ENCODE measurements at places on chromosomes 2 and 18.

DNA sequence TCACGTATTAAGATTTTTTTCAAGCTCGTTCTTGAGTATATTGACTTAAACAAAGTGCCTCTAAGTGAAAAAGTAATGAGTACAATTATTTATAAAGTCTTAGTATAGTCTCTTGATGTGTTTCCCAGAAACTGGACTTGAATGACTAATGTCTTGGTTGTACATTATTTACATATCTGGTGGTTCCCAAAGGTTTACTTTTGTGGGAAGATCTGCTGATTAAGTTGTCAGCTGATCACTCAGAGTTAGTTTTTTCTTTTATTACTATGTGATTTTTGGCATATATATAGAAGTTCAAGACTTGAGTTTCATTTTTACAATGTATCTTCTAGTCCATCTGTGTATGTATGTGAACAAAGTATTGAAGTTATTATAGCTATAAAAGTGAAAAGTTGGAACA, 29.5 kb downstream of the RNF144A start:
- peak; percentile 68 for DNase-seq

- DNase-seq, result no peak
Measured at GRCh38 chr2:96171831-96172230, 26.6 kb upstream of the DUSP2 start.

- DNase-seq, result no peak
Measured at GRCh38 chr2:202049840-202050239, 16.2 kb downstream of the FZD7 start.

DNA sequence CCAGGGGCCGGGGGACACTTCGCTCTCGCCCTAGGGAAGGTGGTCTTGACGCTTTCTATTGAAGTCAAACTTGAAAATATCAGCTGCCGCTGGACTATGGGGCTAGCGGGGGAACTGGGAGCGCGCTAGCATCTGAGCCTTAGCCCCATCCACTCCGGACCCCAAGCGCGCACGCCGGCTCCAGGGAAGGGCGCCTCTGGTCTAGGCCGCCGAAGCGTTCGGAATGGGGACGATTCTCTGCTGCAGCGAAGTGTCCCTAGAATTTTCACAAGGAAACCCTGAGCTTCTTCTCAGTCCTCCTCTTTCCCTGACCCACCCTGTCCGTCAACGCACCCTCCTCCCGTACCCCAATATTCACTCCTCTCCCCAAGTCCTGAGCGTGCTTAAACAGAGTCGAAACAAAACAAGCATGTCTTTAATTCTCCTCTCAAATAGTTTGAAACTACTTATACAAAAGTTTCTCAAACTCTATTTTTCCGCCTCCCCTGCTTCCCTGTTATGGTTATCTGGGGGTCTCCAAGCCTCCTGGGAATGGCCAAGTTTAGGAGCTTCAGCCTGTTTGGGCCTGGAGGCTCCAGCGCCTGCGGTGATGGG, 5.0 kb downstream of the RAX start:
- DNase-seq, result no peak

- DNase-seq, result peak; percentile 44
Measured at GRCh38 chr2:190649035-190649797, at the start of gene NAB1. TSS of gene NAB1 (plus strand) at chr2:190649083. CDS start at chr2:190659177, 10,094 bp downstream.

DNA sequence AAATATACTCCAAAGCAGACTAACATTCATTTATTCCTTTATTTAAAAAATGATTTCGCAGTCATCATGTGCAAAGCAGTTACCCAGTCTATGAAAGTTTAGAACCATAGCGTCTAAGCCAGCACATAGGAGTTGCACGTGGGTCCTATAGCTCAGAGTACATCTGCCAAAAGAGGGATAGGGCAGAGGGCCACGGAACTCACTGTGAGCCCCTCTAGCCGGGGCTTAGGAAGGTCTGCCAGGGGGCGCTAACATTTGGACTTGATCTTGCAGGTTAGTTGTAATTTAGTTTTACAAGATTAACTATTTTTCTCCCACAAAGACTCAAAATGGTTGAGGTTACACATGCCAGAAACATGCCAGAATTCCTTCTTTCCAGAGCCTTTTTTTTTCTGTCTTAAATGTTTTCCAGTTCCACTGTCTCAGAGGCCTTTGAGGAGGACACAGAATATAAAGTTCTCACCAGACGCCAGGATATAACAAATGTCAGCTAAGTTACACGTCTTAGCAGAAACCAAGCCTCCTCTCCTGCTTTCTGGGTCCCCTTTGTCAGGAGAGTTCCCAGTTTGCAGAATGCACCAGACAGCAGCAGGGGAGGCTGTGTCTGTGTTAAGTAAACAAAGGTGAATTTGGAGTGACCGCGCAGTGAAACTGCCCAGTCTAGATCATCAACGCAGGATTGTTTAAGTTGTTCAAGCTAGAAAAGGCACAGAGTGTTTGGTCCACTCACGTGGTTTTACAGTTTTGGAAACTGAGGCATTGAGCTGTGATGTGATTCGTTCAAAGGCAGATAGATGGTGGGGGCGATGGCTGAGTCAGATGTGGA, 292.0 kb downstream of the PRKCE start:
- DNase-seq, result no peak

DNA sequence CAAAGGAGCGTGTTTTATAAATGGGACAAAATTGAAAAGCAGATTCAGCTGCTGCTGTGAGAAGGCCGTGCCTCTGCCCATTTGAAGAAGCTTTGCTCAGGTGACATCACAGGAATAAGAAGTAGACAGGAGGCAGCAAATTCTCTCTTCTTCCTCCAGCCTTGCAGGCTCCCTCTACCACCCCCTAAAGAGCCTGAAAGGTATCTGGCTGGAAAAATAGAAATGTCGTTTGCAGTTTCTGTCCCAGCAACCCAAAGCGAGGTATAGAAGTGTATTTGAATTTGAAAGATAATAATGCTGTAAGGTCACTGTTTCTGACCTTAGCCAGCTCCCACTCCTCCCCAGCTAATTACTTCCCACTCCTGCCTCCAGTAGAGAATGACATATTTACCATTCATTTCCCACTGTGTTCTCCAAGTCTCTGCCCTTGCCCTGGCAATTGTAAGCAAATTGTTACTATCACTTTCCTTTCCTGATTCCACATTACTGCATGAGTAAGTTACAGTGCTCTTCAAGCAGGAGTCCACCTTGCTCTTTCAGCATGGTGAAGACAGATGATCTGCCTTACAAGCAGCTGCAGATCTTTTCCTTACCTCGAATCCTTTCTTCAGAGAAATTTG, 56.8 kb upstream of the RASGRP3 start:
- DNase-seq, result peak; percentile 41

GRCh38 chr2:172655091-172655837, 80.4 kb upstream of the RAPGEF4 start:
- DNase-seq, result peak; percentile 96

GRCh38 chr18:3313685-3314084, 51.8 kb downstream of the MYL12B start:
- no peak for DNase-seq

GRCh38 chr18:67035026-67035425, 431.1 kb upstream of the CDH19 start:
- no peak for DNase-seq

DNA sequence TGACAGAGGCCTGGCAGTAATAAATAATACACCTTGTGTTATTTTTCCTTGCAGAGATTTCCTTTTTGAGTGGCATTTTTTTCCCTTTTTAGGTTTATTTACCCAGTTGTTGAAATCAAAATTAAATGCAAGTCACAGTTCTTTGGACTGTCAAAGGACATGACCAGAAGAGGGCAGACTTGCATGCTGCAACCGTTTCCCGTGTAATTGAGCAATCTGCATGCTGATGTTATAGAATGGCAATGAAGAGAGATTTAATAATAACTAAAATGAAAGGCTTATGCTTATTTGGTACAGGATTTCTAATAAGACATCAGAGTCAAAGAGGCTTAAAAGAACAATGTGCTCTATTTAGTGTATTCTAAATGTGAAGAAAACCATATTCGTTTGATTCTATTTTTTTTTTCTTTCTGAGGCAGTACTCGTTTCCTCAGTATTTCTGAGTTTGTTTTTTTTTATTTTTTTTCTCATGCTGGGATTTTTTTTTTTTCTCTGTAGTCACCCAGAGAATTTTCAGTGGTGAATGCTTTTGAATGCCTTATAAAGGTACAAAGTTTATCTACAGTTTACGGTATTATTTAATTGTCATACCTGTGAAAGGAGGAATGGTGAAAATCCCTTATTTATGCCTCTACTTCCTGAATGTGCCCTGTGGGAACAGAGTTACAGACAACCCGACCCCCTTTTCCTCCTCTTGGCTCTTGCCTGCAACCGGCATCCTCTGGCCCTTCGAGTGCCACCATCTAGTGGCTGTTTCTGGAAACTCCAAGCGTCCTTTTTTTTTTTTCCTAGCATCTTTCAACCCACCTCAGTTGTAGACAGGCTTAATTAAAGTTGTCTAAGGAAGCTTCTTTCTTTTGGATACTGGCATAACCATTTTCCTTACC, 368.5 kb downstream of the LRRTM1 start:
- peak; percentile 84 for DNase-seq

GRCh38 chr2:236637686-236638569, 68.3 kb downstream of the ACKR3 start:
- peak; percentile 12 for DNase-seq

DNA sequence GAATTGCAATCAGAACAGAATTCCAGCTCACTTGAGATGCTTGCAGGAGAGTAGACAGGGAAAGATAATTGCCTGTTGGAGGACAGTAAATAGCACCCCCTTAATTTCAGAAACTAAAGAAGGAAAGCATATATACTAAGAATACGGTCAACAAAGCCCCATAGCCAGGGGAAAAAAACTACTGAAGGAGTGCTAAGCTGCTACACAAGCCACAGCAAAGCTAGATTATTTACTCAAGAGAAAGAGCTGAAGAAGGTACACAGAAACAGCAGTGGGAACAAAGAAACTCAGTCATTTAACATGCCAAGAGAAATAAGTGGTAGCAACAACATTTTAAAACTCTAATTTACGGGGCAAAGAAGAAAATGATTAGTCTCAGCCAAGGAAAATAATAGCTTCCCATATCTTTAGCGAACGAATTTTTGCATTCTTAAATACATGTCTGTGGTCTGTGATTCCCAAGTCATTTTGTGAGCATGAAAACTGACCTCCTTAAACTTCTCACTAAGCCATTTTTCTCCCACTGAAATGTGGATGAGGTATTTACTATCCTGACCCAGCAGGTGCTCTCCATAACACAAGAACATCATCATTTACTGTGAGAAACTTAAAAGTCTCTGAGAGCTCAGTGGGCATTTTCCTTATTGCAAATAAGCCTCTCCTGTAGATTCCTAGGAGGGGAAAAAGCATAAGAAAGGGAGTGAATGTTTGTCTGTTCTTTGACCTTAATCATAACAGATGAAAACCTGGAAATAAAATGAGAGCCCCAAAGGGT, 196.0 kb downstream of the PAX3 start:
- no peak for DNase-seq

- DNase-seq, result peak; percentile 99
Measured at GRCh38 chr2:223041527-223042109, 10.4 kb upstream of the KCNE4 start.

DNA sequence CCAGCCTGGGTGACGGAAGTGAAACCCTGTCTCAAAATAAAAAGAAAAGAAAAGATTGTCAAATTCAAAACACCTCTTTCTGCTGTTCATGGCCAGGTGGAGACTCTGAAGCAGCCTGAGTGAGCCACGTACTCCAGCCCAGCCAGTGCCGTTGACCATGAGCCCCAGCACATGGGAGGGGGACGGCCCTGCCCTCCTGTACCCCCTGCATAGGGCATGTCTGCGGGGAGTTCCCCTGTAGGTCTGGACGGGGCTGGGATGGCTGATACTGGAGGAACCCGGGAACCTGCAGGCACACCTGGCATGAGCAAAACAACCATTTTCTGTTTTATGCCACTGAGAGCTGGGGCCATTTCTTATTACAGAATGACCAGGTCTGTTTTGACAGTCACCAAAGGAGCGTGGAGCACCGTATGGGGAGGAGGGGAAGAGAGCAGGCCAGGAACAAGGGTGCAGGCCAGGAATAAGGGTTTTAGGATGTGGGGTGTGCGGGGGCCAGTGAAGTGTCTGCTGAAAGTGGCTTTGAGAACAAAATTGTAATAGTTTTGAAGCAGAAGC, 30.1 kb downstream of the TMEM18 start:
- no peak for DNase-seq

GRCh38 chr2:16700551-16701259, 35.1 kb upstream of the CYRIA start:
- DNase-seq, result no peak

GRCh38 chr2:157302492-157303099, 23.0 kb downstream of the ERMN start:
- DNase-seq, result peak; percentile 44

- DNase-seq, result no peak
Measured at GRCh38 chr2:73285159-73285739, 971 bp upstream of the FBXO41 start.

DNA sequence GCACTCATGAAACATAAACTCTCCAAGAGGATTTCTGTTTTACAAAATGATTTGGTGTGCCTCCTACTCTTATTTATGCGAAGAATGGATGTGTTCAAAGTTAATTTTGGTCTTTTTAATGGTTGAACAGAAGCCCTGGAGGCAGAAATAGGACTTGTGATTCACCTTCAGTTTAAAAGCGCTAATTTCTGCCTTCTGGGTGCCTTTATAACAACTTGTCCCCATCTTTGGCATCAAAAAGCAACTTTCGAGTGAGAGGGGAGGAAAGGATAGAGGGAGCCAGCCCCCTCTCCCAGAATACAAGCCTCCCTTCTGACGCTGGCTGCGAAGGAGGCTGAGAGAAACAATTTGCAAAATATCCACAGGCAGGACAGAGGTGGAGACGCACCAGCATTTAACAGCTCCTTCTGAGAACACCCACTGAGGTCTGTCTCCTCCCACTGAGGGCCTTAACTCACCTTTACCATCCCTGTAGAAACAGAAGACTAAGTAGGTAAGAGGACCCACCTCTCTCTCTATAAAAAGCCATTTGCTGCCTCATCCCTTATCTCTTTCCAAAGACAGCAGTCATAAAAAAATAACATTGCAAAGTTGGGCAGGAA, 24.3 kb upstream of the BCL11A start:
- no peak for DNase-seq

DNA sequence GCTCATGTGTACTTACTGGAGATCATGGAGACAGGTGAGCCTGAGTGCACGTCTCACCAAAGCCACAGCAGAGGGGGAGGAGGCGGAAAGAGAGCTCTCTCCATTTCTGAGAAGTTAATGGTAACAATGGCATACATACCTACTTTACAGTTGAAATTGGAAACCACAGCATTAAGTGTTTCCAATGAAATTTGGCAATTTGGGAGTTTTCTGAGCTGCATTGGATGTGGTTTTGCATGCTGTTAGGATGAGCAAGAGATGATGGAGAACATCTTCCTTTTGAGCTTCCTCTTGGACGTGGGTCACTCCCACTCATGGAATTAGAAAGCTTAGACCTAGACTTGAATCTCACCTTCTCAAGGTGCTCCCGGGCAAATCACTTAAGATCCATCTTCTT, 25.5 kb upstream of the IL37 start:
- DNase-seq, result peak; percentile 38

DNA sequence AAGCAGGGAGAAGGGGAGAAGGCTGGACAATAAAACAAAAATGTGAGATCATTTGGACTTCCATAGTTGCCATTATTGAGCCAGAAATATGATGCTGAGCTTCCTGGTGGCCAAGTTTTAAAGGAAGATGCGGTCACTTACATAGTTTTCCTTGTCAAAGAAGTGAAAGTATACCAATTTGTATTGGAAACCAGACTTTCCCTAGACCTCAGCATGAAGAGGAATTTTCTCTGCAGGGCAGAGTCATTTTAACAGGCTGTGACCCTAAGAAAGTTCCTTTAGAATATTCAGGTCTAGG, 111.0 kb downstream of the GATA6 start:
- no peak for DNase-seq

GRCh38 chr18:79672490-79673276, 6.9 kb upstream of the CTDP1 start:
- DNase-seq, result peak; percentile 4

- peak; percentile 19 for DNase-seq
Measured at GRCh38 chr18:34976899-34977837, 64.0 kb upstream of the MAPRE2 start.
